ENCODE measurements at places on chromosomes 3 and 15.

GRCh38 chr3:124878561-124879336, 8.4 kb downstream of the ITGB5 start:
- DNase-seq: peak; percentile 79

- DNase-seq: no peak
Measured at GRCh38 chr3:72015463-72015862, 230.5 kb upstream of the PROK2 start.

GRCh38 chr15:62593681-62594399, 428.8 kb upstream of the C2CD4B start:
- no peak for DNase-seq

DNA sequence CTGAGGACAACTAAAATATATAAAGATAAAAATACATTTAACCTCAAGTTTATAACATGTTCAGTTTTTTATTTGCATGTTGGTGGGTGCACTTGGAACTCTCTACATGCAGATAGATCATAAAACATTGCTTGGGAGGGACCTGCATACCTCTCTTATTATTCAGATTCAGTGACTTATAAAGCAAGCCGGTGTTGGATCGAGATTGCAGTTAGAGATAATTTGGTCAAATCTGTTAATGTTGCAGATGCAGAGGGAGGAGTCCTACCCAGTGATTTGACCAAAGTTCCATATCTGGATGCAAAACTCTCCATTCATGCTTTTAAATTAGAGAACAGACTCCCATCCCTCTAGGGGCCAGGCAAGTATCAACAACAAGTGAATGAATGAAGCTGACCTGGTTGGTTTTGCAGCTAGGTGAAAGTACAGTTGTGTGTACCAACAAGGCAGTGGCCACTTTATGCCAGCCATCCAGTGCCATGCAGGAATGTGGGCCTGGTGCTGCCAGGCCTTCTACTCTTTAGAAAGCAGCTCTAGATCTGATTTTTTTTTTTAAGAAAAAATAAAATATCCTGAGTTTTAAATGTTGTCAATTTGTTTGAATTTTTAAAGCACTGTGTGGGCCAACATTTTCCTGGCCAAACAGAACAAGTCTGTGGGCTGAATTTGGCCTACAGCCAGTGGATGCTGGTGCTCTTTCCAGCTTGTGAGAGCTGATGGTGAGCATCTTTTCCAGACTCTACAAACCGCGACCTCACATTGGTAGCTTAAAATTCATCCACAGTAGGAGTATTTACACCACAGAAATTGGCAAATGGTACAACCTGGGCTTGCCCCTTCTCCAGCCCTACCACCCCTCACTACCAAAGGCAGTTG, 12.3 kb downstream of the CDIN1 start:
- DNase-seq: no peak

GRCh38 chr3:36964817-36965216, 20.0 kb upstream of the TRANK1 start:
- no peak for DNase-seq

DNA sequence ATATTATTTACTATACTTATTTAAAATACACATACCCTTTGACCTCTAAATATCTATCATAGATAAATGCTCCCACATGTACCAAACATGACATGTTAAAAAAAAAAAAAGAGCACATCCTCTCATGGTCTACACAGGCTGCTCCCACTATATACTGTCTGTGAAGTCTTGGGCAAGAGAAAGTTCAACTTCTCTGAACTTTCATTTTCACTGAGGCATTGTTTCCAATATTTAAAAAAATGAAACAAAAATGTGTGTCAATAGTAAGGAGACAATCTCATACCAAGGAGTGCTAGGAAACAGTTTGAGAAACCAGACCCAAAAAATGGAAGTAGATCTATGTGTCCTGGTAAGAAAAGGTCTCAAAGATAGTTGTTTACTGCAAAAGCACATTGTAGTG, 29.3 kb downstream of the SLC4A7 start:
- DNase-seq: no peak

- DNase-seq: no peak
Measured at GRCh38 chr3:18428991-18429745, 4.0 kb upstream of the SATB1 start.
